ENCODE measurements at places on chromosomes 11 and 22.
A peak's percentile ranks its signal among the peaks of the same experiment; 100 is the strongest.

DNA sequence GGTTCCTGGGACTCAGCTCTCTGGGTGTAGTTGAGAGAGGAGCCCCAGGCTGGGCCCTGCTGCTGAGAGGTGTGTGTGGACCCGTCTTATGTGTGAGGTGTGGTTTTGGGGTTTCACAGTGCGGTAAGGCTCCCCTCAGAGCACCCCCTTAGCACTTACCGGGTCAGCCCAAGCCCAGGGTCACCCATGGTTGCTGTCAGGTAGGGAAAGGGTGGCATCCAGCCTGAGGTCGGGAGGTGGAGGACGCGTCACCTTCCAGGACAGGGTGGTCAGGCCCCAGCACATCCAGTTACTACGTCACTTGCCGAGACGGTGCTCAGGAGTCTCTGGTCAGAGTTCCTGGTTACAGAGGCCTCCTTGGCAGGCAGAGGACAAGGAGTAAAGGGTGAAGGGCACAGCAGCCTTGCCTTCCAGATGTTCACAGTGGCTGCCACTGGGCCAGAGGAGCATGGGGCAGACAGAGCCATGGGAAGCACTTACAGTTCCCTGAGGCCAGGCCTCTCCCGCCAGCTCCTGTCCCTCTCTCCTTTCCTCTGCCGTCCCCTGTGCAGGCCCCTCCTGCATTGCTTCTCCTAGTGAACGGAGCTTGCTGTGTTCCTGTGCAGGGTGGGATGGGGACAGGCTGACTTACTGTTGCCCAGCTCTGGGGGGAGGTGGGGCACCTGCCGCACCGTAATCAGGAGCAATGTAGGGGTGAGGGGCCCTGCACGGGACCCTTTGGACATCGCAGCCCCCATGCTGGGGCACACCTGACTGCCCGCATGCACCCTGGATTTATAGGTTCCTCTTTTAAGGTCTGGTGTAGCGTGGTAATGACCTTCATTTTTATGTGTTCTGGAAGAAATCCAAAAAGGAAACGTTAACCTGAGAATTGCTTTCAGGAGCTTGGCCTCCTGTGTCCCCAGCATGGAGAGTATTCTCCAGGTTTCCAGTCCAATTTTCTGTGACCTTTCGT, 285.9 kb downstream of the TBC1D22A start:
- DNase-seq = peak; percentile 21

DNA sequence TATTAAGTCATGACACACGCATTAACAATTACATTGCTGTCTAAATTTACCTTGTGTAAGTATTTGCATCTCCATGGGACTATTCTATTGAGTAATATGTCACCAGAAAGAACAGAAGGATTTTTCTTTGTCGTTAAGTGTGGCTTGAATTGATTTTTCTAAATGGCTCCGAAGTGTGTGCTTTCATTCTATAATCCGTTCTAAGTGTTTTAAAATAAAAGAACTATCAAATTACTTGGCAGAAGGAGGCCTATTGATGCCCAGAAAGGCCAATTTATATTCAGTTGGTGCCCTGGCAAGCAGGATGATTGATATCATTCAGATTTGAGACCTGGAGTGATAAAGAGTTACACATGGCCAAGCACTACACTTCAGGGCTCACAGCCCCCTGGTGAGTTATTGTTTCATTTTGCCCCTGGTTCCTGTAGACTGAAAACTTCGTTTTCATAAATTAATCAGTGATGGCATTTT, 538.9 kb upstream of the ANO5 start:
- no peak for DNase-seq

GRCh38 chr22:22571429-22571828, 12.4 kb upstream of the PRAME start:
- DNase-seq = no peak

DNA sequence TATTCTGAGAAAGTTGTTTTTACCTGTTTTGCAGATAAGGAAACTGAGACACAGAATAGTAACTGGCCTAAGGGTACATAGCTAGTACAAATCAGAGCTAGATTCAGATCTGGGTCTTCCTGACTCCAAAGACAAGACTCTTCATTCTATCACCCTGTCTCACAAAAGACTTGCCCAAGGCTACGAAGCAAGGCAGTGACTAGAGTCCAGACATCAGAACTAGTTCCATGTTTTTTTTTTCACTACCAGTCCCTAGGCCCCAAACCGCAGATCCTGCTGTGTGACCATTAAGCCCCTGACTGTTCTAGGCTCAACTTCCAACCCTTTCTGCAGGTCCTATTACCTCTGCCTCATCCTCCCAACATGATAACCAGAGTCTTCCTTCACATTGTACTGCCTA, 1.5 kb downstream of the BACE1-AS start:
- DNase-seq = no peak

DNA sequence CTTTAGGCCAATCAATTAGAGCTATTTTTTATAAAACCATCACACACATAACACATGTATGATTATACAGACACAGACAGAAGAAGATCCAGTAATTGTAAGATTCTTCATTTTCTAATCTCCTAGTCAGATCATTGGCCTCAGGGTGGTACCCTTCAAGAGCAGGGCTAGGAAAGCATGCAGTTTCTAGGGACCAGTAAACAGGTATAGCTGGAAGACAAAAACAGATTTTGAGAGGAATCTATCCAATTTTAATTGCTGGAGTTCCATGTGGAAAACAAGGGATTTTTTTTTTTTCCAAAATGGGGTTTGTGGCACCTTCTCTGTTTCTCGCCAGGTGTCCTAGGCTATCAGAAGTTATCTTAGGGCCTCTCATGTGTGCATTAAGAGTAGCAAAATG, 29.6 kb downstream of the METTL15 start:
- no peak for DNase-seq

DNA sequence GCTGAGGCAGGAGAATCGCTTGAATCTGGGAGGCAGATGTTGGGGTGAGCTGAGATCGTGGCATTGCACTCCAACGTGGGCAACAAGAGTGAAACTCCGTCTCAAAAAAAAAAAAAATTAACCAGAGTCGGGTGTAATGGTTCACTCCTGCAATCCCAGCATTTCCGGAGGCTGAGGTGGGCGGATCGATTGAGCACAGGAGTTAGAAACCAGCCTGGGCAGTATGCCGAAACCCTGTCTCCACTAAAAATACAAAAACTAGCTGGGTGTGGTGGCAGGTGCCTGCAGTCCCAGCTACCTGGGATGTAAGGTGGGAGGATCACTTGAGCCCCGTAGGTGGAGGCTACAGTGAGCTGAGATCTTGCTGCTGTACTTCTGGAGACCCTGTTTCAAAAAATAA, 1.5 kb downstream of the RANGAP1 start:
- no peak for DNase-seq

DNA sequence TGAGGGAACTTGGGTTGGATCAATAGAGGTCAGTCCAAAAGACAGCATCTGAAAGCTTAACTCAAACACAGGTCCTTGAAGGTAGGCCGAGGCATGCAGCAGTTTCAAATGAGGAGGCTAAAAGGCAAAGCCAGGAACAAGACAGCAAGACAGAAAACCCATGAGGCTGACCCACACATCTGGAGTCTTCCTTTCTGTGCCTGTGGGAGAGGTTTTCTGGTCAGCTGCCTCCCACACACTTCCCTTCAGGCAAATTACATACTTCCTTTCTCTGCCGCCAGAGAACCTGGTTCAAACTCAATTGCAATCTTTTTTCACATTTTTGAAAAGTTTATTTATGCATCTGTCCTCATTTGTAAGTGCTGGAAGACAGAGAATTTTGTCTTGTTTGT, 29.8 kb upstream of the CRTAM start:
- no peak for DNase-seq

GRCh38 chr22:49928555-49929210, 10.2 kb downstream of the CRELD2 start:
- no peak for DNase-seq

DNA sequence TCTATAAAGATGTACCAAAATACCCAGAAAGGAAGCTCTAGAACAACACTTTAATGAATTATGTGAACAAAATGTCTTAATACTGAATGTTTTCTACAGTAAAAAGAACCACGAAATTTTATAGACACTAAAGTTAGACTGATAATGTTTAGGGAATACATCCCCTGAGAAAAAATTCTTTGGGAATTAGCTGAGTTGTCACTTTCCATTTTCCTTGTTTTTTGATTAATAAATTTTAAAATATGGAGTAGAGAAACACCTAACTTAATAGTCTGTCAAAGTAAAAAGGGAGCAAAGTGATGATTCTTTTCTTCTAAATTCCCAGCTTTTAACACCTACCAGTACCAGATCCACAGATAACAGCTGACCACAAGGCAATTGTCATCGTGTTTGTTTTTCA, 23.1 kb upstream of the SCN3B start:
- DNase-seq = no peak

DNA sequence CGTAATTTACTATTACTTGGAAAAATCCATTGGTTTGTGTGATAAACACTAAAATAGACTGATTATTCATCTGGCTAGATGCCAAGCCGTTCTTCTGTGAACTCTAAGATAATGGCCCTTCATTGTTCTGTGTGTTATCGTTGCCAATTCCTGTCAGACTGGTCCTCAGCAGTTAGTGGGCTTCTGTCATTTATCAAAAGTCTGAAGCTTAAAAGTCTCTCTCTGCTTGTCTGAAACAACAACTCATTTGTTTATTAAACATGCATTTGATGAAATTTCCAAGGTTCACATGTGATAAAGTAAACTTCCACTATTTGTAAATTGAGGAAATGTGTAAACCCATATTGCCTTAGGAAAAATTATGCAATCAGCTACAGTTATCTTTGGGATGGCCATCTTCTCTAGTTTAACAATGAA, 21.1 kb upstream of the RDX start:
- no peak for DNase-seq

- DNase-seq = no peak
These were observed 5.6 kb upstream of the MS4A7 start for GRCh38 chr11:60372767-60373166.

- no peak for DNase-seq
These were observed 41.8 kb upstream of the KCNQ1OT1 start for GRCh38 chr11:2741377-2742131.

DNA sequence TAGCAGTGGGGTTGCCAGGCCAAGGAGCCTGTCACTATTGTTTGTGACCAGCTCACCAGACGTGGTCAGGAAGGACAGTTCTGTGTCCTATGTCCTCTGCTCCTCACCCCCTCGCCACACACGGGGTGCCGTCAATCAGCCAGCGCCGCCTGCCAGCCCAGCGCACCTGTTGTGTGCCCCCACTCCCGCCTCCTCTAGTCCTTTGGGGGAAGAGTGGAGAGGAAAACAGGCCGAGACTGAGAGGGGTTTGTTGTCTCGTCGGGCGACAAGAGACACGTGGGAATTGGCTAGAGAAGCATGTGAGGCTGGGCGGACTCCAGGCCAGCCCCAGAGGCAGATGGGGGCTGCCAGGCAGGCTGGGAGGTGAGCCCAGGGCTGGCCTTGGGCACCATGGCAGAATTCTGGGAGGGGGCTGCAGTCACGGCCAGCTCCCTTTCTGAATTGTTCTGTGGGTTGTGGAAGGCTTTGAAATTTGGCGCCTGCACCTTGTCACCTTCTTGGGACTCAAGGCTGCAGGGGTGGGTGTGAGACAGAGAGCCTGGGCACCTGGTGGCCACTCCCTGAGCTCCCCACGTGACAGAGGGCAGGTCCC, 3.1 kb upstream of the KCNQ1OT1 start:
- no peak for DNase-seq

- no peak for DNase-seq
These were observed 7.3 kb downstream of the SIDT2 start for GRCh38 chr11:117185736-117186430.

GRCh38 chr11:122742301-122743018, 86.9 kb downstream of the UBASH3B start:
- DNase-seq = no peak

DNA sequence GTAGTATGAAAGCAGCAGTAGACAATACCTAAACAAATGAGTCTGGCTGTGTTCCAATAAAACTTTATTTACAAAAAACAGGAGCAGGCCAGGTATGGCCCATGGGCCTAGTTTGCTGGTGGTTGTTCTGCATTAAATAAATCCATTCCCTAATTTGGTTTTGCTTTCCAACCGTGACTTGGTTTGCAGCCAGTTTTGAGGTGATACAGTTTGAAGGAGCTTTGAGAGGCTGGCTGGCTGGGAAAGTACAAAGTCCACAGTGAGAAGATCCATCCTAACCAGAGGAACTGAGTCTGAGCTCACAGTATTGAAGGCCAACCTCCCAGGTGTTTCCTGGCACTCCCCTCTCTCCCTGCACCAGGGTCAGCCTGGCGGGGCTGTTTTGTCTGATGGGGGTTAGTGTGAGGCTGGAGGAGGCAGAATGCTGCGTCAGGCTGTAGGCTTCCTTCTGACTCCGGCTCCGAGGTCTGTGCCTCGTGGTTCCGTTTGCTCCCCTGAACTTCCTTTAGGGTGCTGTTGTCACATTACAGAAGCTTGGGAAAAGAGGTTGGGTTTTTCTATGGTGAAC, 129.5 kb downstream of the MICAL2 start:
- no peak for DNase-seq

- no peak for DNase-seq
These were observed 46.4 kb downstream of the APOL1 start for GRCh38 chr22:36299295-36299694.

DNA sequence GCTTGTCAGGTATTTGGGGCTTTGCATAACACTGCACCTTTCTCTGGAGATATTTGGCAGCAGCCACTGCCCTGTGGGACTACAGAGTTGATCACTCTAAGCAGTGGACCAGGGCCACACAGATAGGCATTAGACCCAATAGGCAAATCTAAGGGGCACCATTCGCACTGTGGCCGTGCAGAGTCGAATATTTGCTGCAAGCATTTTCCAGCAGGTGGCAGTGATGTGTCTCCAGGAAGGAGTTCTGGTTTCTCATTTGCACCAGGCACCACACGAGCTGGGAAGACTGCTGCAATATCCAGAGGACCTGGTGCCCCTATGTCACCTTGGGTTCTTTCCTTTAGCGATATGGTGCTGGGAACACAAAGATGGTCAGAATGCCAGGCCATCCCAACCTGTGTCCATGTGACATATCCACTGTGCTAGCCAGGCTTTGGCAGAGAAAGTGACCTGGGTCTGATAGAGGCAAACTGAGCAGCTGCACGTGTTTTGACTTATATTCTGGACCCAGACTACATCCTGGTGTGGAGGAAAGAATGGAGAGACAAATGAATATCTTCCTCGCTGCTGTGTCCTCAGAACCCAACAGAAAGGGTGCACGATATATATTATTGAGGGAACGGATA, 318.7 kb downstream of the BUD13 start:
- peak; percentile 9 for DNase-seq

- no peak for DNase-seq
These were observed 227.2 kb upstream of the BLID start for GRCh38 chr11:122343210-122343609.

GRCh38 chr22:44638971-44639760, 62.8 kb upstream of the PRR5 start:
- no peak for DNase-seq

- no peak for DNase-seq
These were observed 688 bp downstream of the PTS start for GRCh38 chr11:112226831-112227401.

DNA sequence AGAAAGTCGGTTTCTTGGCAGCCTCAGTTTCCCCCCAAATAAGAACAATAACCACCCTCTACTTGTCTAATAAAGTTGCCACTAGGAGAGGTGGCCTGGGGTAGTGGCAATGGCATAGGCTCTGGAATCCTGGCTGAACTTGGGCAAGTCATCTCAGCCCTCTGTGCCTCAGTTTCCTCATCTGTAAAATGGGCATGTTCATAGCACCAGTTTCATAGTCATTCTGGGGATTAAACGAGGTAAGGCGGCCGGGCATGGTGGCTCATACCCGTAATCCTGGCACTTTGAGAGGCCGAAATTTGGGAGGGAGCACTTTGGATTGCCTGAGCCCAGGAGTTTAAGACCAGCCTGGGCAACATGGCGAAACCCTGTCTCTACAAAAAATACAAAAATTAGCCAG, 63.0 kb downstream of the SGSM1 start:
- no peak for DNase-seq
